Esophagus muscularis mucosa (tissue), 4 donors: ENCODE measurements at places on chromosomes 2 and 18. TPM values are rescaled to one million over a fixed set of nuclear protein-coding genes. Genes with fewer than 3 reads are reported as not detected.

GRCh38 chr2:210540471-210540870, 15.9 kb upstream of the CPS1 start:
- DNase-seq = no peak
- H3K4me3 ChIP-seq = no peak overlapping the region
- H3K27ac ChIP-seq = no peak overlapping the region

SCN7A gene
- 71.5 TPM for total RNA-seq

DNA sequence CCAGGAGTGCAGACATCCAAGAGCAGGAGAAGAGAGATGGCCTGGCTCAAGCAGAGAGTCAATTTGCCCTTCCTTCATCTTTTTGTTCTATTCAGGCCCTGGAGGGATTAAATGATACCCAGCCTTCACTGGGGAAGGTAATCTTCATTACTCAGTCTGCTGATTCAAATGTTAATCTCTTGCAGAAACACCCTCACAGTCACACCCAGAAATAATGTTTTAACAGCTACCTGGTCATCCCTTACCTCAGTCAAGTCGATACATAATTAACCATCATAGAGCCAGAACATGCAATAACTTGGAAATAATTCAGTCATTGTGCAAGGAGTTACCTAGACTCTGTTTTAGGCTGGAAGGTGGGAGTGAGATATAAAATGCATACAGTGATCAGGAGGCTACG, 163.7 kb upstream of the TNP1 start:
- no peak overlapping the region for H3K4me3 ChIP-seq
- no peaks in the 10 kb centered on the region for H3K27me3 ChIP-seq
- no peak overlapping the region for H3K27ac ChIP-seq
- no peaks in the 10 kb centered on the region for H3K36me3 ChIP-seq
- no peaks in the 10 kb centered on the region for H3K4me1 ChIP-seq

GRCh38 chr2:7131261-7131660, 214.0 kb downstream of the RNF144A start:
- H3K27ac ChIP-seq = no peak overlapping the region
- H3K36me3 ChIP-seq = no peaks in the 10 kb centered on the region
- H3K27me3 ChIP-seq = no peaks in the 10 kb centered on the region
- peaks cover 7% of the 10 kb centered on the region for H3K4me1 ChIP-seq

GRCh38 chr2:40148334-40148733, 303.6 kb downstream of the SLC8A1 start:
- no peaks in the 10 kb centered on the region for H3K4me1 ChIP-seq
- no peak overlapping the region for H3K4me3 ChIP-seq
- peaks cover 11% of the 10 kb centered on the region for H3K36me3 ChIP-seq
- H3K27ac ChIP-seq = no peak overlapping the region
- H3K27me3 ChIP-seq = no peaks in the 10 kb centered on the region

DNA sequence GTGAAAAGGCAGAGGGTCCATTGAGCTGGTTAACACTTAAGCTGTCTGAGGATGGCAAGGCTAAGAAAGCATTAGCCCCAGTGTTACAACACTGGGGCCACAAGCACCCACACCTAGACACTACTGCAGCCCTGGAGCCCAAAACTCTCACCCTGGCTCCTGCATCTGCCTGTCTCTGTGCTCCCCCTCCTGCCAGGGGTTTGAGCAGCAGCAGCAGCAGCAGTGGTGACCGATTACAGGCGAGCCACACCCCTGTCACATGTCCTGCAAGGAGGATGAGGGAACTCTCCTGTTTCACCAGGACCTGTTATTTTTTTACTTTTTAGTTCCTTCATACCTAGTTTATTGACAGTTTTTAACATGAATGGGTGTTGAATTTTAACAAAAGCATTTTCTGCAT, 326.7 kb upstream of the MAP2 start:
- no peaks in the 10 kb centered on the region for H3K4me1 ChIP-seq
- no peak for DNase-seq
- no peaks in the 10 kb centered on the region for H3K36me3 ChIP-seq
- no peak overlapping the region for H3K27ac ChIP-seq
- H3K4me3 ChIP-seq = no peak overlapping the region
- no peaks in the 10 kb centered on the region for H3K27me3 ChIP-seq

CFAP53 gene
- not detected for total RNA-seq
